GOT3 (cell line): ENCODE measurements at places on chromosomes 3 and 15.

DNA sequence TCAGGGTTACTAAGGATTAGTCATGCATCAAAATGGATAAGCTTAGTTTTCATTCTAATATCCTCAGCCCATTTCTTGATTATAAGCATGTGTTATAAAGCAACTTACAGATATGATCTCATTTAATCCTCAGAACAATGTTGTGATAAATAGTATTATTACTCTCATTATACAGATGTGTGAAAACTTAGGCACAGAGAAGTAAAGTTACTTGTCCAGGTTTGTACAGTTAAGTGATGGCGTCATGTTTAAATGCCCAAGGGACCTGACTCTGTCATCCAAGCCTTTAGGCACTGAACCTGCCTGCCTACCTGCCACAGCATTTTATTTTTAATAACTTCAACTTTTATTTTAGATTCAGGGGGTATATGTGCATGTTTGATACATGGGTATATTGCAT, 472.9 kb upstream of the SEMA6D start:
- DNase-seq = no peak

- DNase-seq = no peak
Measured at GRCh38 chr3:183584246-183584913, 28.9 kb upstream of the KLHL6 start.

- no peak for DNase-seq
Measured at GRCh38 chr3:19947549-19948225, 790 bp downstream of the RAB5A start.

DNA sequence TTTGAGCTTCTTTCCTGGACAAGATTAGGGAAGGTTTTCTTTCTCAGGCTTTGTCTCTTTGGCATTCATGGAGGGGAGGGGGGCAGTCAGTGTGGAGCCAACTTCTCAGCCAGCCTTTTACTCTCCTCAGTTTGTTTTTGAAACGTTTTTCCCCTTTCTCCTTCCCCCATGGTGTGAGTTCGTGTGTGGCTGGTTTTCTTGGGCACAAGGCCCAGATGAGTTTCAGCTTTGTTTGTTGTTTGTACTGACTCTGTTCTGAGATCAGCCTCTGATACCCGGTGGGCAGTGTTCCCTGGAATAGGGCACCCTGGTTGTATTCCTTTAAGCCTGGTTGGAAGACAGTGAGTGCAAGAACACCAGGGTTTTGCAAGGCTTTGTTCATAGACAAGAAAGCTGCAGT, 168.2 kb upstream of the RARB start:
- no peak for DNase-seq

DNA sequence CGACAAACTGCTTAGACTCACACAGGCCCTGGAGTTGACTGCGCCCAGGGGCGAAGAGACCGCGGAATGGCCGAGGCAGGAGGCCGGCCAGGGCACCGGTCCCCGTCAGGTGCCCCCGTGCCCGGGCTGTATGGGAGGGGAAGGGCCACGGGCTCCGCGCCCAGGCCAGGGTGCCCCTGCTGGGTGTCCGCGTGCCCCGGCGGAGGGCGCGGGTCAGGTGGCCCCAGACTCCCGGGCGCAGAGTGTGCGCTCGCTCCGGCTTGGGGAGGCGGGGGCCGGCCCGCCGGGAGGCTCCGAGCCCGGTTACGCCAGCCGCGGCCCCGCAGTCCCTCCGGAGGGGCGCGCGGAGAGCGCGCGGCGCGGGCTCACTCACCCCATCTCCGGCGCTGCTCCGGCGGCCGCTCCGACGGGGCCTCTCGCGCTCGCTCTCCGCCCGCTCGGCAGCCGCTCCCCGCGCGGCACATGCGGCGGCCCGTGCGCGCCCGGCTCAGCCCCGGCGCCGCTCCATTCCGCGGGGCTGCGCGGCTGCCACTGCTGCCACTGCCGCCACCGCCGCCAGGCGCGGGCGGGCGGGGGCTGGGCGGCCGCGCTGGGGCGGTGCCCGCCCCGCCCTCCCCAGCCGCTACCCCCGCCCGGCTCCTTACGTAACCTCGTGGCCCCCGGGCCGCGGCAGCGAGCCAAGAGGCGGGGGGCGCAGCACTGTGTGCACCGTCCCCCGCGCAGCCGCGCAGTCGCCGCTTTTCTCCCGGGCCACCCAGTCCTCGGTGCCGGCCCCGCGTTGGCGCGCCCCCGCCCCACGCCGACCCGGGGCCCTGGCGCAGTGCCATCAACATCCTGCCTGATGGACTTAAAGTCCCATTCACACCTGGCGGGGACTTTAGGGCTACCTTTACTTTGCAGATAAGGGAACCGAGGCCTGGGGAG, at the start of gene HOMER2:
Gene HOMER2, minus strand, starts transcription at position 563 of the 924 bp plus-strand sequence. Its CDS starts 185 bp downstream, at position 378.
- DNase-seq = no peak

GRCh38 chr15:95825208-95825607, 505.3 kb upstream of the NR2F2 start:
- no peak for DNase-seq

DNA sequence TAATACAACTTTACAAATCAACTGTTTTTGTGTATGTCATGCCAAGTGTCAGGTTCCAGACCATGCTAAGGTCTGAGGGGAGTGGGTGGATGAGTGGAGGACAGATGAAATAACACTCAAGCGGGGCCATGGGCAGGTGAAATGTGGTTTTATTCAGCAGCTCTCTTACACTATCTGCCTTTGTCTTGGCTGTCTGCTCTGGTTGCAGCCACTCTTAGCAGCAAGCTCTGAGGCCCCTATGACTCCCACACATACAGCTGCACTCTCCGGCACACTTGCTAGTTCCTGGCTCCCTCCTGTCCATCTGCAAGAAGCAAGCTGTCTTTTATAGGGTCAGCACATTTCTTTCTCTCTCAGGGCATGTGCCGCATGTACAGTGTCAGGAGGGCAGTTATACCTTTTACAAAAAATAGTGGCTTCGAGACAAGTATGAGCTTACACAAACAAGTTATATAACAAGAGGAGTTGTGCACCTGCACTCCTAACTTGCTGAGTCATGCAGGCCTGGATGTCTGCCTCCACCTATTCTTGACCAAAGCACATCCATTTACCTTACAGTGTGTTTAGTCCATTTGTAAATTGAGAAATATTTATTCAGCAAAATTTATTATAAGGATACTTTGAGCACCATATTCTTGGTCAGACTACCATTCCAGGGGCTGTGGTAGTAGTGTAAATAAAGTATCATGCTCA, 683.7 kb upstream of the CBLB start:
- DNase-seq = no peak

DNA sequence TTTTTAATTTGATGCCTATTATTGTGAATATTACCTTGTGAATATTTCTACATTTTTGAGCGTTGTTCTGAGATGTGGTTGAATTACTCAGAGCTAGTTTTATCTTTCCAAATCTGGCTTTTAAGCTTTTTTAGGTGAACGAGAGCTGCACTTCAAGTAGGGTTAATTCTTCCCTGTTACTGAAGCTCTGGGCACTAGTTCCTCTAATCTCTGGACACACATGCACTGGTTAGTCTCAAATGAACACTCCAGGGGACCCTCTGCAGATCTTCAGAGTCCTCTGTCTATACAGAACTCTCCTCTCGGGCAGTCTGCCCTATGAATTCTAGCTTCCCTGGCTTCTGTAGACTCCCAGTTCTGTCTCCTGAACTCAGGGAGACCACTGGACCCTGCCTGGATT, 237.5 kb upstream of the TBC1D5 start:
- no peak for DNase-seq

- no peak for DNase-seq
Measured at GRCh38 chr3:99536555-99537314, 101.7 kb upstream of the COL8A1 start.

DNA sequence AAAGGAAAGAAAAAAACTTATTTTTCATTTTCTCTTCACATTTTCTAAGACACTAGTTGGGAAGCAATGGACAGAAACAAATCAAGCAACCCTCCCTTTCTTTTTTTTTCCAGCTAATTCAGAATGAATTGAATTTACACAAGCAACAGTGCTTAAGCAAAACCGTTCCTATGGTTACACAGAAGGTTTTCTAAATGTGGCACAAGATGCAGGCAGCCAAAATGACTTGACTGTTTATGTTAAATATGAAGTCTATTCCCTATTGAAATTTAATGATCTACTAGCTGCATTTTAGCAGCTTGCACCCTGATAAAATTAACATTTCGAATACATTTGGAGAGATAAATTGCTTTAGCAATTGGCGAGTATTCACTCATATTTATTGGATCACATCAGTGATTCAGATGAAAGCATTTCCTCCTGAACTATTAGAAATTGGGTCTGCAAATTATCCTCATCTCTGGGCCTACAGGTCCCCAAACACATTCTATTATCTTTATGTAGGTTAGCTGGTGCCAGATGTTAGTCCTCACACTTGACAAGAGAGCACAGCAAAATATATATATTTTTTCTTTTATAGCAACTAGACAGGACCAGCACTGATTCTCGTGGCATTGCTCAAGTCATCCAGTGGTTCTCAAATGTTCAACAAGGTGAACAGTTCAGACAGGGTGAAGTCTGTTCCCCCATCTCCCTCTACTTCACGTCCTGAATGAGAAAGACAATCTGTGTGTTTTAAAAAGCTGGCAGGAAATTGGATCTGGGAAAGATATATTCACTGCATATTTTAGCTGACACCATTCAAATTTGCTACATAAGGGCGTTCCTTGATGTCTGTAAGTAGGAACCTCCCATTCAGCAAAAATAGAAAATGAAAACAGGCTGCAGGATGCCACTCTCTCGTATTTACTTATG, 463.6 kb upstream of the KCNMB2 start:
- no peak for DNase-seq

DNA sequence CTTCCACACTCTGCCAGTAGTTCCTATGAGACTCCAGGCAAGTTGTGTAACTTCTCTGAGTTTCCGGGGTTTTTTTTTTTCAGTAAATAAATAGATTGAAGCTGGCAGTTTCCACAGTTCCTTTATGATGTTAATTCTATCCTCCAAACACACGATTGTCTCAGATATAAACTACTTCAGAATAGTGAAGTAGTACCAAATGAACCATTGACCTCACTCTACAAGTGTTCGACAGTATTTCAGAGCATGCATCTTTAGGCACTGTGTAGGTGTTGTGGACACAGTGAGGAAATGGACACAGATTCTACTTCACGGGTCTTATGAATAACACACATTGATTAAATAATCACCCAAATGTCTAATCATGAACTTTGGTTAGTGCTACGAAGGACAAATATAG, 136.1 kb upstream of the IGSF10 start:
- DNase-seq = no peak

DNA sequence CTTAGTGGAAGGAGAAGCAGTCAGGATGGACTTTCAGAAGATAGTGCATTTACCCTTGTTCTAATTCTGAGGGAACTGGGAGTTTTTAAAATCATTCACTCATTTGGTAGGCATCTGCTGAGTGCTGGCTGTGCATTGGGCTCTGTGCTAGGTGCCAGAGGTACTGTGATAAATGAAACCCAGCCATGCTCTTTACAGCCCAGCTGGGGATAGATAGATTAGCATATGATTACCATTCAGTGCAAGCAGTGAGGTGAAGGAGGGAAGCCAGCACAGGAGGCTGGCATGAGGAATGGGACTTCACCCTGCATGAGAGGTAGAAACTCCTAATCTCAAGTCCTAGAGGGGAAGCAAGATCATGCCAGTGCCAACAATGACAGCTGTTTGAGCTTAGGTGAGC, 361.9 kb upstream of the TRIM42 start:
- no peak for DNase-seq

DNA sequence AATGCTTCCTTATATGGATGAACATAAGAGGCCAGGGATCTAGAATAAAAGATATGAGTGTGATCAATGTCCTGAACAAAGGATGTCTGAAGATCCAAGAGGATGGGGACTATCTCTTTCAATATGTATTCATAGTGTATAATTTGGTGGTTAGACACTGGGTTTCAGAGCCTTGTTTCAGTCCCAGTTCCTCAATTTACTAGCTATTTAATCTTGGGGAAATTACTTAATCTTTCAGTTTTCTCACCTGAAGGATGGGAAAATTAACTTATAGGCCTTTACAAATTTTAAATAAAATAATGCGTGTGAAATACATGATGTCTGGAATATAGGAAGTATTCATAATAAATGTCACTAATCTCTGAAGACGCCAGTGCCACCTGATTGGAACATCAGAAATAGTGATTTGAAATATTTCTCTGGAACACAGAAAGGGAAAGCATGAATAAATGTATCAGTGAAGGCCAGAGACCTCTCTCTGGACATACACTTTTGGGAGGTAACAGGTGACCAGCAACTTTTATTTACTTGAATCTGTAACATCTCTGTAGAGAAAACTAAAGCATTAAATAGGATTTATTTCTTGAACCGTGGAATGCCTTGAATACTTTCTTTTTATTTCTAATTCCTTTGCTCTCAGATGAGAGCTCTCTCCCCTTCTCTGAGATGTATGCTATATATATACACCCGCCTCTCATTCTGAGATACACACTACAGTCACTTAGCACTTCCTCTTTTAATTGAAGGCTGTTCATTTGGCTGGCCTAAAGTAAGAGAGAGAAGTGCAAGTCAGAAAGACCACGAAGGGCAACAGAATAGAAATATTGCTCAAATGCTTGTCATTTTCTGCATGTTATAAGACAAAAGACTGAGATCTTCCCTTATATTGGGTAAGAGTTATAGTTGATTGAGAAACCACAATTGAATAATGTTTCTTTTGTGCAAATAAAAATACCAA, 407.1 kb downstream of the LSAMP start:
- no peak for DNase-seq

DNA sequence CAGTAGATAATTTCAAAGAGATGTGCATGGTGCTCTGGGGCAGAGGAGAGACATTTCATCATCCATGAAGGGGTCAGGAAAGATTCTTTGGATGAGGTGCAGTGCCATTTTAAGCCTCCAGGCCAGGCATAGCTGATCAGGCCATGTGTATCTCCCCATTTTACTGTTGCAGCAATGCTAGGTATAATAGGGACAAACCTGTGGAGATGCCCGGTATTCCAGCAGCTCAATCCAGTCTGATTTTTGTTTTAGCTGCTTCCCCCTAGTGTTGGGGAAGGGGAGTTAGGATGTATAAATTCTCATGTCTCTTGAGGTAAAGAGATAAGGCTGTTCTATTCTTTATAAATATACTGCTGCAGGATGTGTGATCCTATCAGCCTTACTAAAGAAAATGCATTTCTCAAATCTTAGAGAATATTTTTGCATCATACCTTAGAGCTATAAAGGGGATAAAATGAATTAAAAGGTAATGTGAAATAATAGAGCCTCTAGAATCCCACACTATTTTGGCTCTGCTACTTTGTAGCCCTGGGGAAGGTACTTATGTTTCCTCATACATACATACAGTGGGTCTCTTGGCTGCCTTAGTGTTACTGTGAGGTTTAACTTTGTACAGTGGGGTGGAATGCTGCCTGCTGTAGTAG, 5.2 kb downstream of the CDV3 start:
- DNase-seq = no peak

GRCh38 chr3:134795746-134796280, 753 bp downstream of the EPHB1 start:
- no peak for DNase-seq
